Tracheal epithelial cell (primary cell): ENCODE measurements at places on chromosomes 7 and 10. TPM values are rescaled to one million over a fixed set of nuclear protein-coding genes. Genes with fewer than 3 reads are reported as not detected.

PIK3CG gene
- total RNA-seq: under 0.01 TPM in 1 of 2 replicates, not detected in the other

HYAL4 gene
- under 0.01 TPM in 1 of 2 replicates, not detected in the other for total RNA-seq

MRM2 gene
- 16.9 and 17.3 TPM in 2 replicates for total RNA-seq

RPEL1 gene
- total RNA-seq: under 0.01 TPM in 2 replicates

SFRP5 gene
- total RNA-seq: not detected in 2 replicates

RAB19 gene
- 1.4 TPM in 1 of 2 replicates, not detected in the other for total RNA-seq

ARHGEF5 gene
- 11.9 and 14.9 TPM in 2 replicates for total RNA-seq

UCN3 gene
- total RNA-seq: not detected in 2 replicates

ANKRD16 gene
- total RNA-seq: 8.9 and 10.4 TPM in 2 replicates

CNNM2 gene
- 3.9 and 5.8 TPM in 2 replicates for total RNA-seq

TFPI2 gene
- total RNA-seq: 20.9 and 26.7 TPM in 2 replicates

SPDYE5 gene
- not detected in 2 replicates for total RNA-seq
